ENCODE measurements at places on chromosomes 5 and 9.
A peak's percentile ranks its signal among the peaks of the same experiment; 100 is the strongest.

GRCh38 chr5:174010365-174010764, 21.4 kb downstream of the C5orf47 start:
- DNase-seq = no peak

DNA sequence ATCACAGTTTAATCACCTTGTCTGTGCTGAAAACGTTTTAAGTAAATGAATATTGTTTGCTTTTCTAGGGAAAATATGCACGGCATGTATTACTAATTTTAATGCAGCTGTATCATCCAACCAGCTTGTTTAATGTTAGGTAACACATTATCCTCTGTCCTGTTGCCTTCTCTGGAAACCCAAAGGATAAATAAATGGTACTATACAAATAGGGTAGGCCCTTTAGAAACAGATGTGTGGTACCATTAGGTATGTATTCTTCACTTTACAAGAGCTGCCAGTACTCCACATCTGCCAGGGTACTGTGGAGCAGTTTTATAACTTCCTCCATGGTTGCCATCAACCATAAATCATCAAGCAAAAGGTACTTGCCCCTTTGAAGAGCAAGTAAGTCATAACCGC, 42.9 kb downstream of the FAF2 start:
- DNase-seq = no peak

GRCh38 chr5:53368516-53368915, 111.9 kb upstream of the FST start:
- peak; percentile 30 for DNase-seq

- DNase-seq = no peak
These were observed 63.0 kb downstream of the FER start for GRCh38 chr5:108810717-108811116.

- peak; percentile 25 for DNase-seq
These were observed 42.2 kb downstream of the OSMR start for GRCh38 chr5:38888041-38888440.

- peak; percentile 30 for DNase-seq
These were observed 155.8 kb upstream of the SMIM23 start for GRCh38 chr5:171629628-171630349.

DNA sequence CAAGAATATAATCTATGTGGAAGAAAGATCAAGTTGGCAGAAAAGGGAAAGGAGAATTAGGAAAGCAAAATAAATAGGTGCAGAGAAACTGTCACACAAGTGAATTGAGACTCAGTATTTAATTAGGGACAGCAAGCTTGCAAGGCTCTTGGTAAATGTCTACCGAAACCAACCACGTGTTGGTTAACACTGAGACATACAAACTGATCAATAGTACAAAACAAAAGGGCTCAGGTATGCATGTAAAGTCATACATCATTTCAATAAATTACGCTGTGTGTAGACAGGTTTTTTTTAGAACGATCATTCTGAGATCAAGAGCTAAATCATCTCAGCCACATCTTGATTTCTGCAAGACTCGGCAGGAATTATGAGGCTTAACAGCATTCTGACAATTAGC, 225.4 kb downstream of the EBF1 start:
- DNase-seq = no peak

DNA sequence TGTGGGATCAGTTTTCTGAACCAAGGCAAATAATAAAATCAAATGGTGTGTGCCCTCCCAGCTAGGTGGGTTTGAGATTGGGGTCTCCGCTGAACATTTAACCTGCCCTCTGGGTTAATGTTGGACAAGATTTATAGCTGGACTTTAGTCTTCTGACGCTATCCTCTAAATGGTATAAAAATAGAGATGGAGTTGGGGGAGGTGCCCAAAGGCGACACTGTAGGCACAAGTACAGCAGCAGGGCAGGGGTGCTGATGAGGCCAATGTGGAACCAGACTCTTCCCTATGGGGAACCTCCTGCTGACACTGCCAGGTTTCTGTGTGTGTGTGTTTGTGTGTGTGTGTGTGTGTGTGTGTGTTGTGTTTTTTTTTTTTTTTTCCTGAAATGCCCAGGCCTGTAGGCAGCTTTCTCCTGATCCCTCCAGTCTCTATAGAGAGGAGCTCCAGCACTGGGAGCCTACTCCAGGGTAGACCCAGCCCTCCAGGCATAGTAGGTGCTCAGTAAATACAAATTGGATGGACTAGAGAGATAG, 37.9 kb downstream of the PCDH1 start:
- DNase-seq = no peak

DNA sequence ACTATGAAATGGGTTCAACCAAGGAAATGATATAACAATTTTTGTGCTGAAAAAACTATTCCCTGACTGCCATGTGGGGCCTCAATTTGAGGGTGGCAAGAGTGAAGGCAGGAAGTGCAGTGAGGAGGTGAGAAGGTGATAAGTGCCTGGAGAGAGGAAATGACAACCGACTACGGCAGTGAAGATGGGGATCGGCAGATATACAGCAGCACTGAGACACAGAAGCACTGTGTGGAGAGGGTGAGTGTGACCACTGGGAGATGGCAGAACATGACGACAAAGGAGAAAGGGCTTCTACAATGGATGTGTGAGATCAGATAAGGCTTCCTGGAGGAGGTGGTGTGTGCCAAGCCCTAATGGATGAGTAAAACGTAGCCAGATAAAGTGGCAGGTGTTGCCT, 271.8 kb downstream of the TRIM32 start:
- DNase-seq = no peak

GRCh38 chr5:21918451-21918850, 934.7 kb downstream of the CDH12 start:
- DNase-seq = no peak

GRCh38 chr5:165076686-165077085, 1571.3 kb downstream of the MAT2B start:
- peak; percentile 67 for DNase-seq

GRCh38 chr9:20295555-20295954, 326.7 kb downstream of the MLLT3 start:
- DNase-seq = no peak

DNA sequence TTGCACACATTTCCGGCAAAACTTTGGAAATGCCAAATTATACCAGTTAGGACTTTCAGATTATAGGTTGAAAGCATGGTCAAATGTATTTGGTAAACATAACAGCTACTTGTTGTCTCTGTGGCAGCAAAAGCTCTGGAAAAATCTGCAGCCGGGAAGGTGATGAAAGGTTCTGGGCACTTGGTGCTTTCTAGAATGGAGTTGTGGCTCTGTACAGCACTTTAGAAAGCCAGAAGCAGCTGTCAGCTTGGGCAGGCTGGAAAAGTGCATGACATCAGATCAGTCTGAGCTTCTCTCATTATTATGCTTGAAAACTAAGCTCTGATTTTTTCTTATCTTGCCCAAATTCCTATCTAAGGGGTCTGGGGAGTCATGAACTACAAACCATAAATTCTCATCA, 118.6 kb upstream of the MAST4 start:
- DNase-seq = no peak

DNA sequence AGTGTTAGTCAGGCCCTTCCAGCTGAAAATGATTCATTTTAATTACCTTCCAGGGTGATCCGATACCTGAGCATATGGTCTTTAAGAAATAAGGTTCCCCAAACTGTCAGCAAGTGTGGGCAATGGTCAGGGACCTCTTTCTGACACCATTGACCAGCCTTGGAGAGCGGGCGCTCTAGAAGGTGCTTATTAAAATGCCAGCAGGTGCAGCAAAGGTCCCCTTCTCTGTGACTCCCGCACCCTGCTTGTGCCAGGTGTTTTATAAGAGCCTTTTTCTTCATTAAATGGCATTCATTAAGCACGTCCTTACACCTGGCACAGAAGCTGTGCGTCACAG, 85.3 kb downstream of the MVB12B start:
- DNase-seq = no peak

DNA sequence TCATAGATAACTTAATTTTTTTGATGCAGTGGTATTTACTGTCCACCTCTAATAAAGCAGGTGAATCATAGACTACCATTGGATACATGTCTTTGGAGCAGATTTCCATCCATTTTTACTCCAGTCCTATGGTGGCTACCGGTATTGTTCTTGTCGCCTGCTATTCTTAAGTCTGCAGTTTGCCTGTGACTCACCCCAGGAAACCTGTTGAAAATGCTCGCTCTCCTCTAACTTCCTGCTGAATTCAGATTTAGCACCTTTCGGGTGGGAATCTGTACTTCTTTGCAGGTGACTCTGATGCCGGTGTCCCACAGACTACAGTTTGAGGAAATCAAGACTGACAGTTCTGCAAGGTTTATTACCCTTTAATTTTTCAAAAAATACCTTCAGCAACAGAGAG, 58.8 kb upstream of the DHFR start:
- DNase-seq = no peak

DNA sequence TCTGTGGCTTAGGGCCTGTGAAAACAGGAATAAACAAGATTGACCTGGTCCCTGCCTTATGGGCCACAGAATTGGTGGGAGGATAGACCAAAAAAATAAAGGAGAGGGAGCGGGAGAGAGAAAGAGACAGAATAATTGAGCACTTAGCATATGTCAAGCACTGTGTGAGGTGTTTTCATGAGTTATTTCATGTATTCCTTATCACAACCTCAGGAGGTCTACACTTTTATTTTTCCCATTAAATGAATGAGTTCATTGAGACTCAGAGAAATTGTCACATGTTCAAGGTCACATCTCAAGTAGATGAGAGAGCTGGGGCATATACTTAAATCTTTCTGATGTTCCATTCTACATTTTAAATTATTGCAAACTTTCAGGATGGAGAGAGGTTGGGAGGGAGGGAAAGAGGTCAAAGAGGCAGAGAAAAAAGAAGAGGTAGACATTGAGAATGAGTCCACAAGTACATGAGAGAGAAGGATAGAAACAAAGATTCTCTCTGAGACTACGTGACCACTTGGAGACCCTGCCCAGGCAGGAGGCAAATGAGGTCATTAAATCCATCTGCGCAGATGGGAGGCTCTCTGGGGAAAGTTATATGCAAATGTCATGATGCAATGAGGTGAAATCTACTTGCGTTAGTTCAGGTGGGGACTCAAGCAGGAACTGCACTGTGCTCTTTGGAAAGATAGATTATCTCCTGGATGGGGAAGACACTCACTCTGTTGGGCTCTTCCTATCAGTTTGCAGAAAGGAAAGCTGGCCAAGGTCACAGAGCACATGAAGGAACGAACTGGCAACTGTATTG, 241.5 kb downstream of the PAPPA start:
- peak; percentile 91 for DNase-seq

GRCh38 chr5:20610681-20611080, 622.7 kb upstream of the CDH18 start:
- no peak for DNase-seq

DNA sequence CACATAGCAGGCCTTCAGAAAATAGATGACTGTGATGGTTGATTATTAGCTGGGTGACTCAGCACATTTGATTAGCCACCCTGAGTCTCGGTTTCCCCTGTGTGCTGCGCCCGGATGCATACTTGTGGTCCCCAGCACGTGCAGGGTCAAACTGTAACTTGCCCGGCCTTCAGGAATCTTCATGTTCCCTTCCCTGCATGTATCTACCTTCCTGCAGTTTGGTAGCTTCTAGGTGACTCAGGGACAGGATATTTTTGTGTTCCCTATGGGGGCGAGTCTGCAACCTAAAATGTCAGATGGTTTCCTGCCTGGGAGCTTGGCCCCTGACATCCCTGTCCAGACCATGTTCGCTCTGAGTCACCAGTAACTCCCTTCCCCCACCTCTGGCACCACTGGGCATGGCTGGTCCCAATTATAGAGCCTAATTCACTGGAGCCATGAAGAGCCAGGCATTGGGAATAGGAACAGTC, 13.2 kb downstream of the PTGS1 start:
- no peak for DNase-seq

DNA sequence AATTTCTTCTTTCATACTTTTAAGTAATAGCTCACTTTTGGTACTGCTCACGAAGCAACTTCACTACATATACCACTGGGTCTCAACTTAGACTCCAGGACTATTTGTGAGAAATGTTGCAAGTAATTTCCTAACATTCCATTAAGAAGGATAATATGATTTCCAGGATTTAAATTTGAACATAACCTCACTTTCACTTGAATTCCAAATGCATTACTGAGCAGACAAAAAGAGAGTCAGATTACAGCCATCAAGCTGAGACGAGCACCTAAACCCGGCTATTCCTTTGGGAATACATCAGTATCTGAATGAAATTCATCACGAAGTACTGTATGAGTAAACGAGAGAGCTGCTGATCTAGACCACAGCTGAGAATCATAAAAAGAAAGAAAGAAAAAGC, 47.3 kb downstream of the LIFR start:
- DNase-seq = no peak

DNA sequence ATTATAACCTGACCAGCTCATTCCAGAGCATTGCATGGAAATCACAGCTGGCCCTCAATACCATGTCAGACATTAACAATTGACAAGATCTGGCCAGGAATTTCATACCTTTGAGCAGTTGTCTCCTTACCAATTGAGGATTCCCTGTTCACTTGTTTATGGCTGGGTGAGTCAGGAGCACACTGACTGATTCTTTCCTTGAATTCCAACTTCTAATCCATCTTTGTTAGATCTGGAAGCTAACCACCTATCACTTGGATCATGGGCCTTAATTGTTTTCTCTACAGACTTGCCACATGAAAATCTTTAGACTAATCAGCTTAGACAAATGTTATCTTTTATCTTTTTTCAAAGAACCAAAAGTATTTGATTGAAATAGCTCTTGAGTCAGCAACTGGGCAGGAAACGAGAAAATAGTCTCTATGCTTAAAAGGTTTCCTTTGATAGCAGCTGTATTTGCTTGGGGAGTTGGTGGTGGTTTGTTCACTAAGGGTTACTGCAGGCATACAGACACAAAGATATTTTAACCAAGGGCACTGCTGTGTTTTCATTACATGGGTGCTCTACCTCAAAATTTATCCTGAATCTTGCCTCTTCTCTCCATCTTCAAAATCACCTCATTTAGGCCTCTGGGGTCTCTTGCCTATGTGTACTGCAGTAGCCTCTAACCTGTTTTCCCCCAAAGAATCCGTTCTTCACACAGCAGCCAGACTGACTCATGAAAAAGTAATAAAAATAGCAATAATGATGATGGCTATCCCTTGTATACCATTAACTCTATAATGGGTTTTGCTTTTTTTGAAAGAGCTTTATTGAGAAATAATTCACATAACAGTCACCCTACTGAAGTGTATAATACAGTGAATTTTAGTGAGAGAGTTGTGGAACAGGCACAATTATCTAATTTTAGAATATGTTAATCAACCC, 197.0 kb upstream of the NMUR2 start:
- no peak for DNase-seq

- DNase-seq = no peak
These were observed 537 bp downstream of the C8G start for GRCh38 chr9:136945333-136946227.

- DNase-seq = no peak
These were observed 11.4 kb downstream of the ZBTB5 start for GRCh38 chr9:37453827-37454226.

- DNase-seq = peak; percentile 51
These were observed 747 bp downstream of the LRSAM1 start for GRCh38 chr9:127451858-127452656.

DNA sequence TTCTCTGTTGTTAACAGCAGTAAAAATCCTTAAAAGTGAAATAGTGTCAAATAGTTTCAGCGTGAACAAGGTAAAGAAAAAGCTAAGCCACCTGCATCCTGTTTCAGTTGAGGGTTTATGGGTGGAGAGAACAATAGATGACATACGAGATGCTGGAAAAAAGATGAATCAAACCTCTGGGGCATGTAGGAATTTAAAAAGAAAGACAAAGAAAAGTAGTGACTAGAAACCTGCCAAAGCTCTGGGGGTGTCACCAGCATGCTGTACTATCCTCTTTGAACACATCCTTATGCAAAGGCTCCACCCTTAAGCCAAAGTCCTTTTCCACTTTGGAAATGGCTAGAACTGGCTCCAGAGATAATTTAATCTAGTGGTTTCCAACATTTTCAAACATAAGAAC, 22.2 kb downstream of the SCAI start:
- DNase-seq = no peak

GRCh38 chr5:41445937-41446563, 64.4 kb downstream of the PLCXD3 start:
- no peak for DNase-seq

All from OCI-M1 (cell line).